ENCODE measurements at places on chromosomes 5 and 9. TPM values are rescaled to one million over a fixed set of nuclear protein-coding genes. Genes with fewer than 3 reads are reported as not detected.

The WDR31 gene
- 2.7 TPM for total RNA-seq

The GGTA1 gene
- 0.28 TPM for total RNA-seq

DNA sequence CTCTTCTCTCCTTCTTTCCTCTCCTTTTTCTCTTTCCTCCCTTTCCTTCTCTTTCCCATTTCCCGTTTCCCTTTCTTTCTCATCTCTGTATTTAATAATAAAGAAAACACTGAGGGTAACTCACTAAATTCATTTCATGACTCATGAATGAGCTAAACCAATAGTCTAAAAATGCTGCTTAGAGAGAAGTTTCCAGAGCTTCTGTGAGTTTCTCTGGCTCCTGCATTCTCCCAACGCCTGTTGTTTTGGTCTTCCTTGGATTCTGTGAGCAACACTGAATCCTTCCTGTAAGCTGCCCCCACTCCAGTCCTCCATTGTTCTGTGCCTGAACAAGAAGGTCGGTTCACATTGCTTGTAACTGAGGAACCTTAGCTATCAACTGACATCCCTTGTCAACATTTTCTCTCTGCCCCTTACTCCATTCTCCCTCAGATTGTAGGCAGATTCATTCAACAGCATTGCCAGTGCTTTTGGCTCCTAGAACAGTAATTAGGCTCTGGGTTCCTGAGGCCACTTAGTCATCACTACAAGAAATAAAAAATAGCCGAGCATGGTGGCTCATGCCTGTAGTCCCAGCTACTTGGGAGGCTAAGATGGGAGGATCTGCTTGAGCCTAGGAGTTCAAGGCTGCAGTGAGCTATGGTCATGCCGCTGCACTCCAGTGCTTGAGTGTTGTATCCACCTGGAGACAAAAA is 237.7 kb upstream of the KLF4 start:
- no peak for DNase-seq

DNA sequence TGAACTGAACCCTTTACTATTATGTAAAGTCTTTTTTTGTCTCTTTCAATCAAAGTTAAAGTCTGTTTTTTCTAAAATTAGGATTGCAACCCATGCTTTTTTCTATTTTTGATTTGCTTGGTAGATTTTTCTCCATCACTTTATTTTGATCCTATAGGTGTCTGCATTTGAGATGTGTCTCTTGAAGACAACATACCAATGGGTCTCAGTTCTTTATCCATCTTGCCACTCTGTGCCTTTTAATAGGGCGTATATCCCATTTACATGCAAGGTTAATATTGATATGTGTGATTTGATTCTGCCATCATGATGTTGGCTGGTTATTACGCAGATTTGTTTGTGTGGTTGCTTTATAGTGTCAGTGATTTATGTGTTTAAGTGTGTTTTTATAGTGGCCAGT is 436.0 kb upstream of the SEMA6A start:
- no peak for DNase-seq

The GARNL3 gene
- total RNA-seq, result 2.7 TPM

DNA sequence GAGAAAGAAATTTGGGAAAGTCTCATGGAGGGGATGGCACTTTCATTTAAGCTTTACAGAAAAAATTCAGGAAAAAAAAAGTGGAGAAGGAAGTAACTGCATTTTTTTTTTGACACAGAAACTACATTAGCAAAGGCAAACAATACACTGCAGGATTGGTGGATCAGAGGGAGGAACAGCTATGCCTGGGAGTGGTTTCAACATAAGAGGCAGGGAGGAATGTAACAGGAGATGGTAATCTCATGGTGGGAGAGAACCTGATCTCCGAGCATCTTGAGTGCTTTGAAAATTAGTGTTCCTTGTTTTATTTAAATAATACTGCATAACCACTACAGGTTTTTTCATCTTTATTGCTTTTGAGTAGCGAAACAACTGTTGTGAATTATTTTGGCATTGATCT is 249.4 kb downstream of the FAM170A start:
- no peak for DNase-seq

- no peak for DNase-seq
Observed at GRCh38 chr5:15493501-15493900, 6.5 kb upstream of the FBXL7 start.

The RCL1 gene
- total RNA-seq, result 11.3 TPM

DNA sequence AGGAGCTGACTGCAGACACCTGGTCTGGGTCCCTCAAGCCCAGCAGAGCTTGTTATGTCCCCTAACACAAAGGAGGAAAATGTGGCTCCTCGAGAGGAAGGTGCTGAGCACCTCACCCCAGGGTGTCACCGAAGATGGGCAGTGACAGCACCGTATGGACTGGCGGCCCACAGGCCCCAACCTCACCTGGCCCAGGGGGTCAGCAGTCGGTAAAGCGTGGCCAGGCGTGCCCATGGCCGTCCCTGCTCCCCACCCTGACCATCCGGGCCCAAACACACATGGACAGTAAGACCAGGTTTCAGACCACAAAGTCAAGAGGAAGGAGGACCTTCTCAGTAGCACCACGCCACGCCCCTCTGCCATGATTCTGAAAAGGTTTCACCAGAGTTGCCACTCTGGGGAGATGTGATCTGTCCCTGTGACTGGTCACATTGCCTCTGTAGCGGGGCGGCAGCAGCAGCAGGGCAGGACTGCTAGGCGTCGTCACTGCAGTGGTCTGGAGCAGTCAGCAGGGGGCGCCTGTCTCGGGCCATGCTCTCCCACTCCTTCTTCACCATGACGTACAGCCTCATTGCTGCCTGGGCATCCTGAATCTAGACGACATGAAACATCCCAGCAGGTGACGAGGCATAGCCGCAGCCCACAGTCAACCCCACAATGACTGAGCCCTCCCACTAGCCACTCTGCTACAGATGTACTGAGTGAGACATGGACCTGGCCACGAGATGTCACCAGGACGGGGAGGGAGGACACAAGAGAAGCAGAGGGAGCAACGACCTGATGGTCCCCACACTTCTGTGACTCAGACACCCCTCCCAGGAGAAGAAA is 11.1 kb downstream of the REXO4 start:
- DNase-seq, result peak; percentile 80

DNA sequence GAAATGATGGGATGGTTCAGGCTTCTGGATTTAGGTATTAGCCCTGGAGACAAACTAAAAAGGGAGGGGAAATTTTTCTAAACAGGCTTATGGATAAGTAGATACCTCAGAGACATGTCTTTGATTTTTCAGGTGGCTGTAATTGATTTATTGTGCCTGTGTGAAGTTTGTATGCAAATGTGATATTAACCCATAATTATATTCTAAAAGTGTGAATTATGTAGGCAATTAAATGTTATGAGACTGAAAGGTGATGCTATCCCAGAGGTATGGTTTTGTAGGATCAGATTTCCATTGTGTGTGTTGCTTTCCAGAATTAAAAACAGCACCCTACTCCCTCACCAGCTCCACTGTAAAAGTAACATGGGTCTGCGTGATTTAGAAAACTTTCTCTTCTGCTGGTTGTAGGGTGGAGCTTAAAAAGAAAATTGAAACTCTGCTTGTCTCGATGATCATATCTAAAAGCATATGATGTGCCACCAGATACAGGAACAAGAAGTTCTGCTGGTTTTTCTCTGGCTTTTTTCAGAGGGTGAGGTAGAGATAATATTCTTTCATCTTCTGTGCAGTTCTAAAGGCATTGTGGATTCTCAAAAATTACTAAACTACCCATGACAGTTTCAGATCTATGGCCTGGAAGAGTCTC is 71.8 kb upstream of the TAF11L2 start:
- DNase-seq, result no peak

DNA sequence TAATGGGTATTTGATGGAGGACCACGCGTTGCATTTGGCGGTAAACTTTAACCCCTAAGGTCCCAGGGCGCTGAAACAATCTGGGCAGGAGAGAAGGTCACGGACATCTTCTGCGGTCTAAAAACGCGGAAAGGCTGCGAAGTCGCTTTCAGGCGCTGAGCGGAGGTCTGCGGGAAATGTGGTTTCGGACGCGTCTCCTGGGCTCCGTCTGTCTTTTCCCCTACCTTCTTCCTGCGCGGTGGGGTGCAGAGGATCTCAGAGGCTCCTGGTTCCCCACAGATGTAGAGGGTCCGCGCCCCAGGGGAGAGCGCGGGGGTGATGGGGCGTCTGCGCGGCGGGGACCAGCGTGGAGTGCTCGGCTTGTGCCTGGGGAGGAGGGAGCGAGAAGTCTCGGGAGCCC is 58.4 kb downstream of the ZNF510 start:
- DNase-seq, result no peak

GRCh38 chr5:135425641-135426040 is 21.5 kb downstream of the DCANP1 start:
- DNase-seq, result no peak

The MLLT3 gene
- total RNA-seq, result 10.3 TPM

DNA sequence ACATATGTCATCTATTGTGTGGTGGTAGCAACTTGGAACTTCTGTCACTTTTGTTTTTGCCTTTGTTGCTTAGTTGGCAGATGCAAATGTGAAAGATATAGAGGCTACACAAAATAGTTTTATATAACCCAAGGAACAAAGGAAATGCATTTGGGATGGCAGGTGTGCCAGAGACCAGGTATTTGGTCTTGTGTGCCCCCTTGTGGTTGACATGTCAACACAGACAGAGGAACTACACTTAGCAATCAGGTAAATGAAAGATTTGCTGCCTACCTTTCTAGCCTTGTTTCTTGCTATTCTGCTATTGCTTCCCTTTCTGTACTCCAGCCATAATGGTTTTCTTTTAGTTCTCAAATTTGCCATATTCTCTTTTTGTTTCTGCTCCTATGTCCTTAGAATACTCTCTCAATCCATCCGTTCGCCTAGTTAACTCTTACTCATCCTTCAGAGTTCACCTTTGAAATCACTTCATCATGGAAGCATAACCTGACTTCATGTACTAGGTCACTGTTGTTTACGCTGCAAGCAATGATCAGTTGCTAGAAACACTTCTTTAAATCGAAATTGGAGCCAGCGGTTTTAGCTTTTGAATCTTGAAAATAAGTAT is 119.5 kb downstream of the TRPM3 start:
- no peak for DNase-seq

- DNase-seq, result no peak
Observed at GRCh38 chr5:160966921-160967320, 114.9 kb upstream of the ATP10B start.
